ENCODE measurements at places on chromosomes 16 and 17. TPM values are rescaled to one million over a fixed set of nuclear protein-coding genes. Genes with fewer than 3 reads are reported as not detected.
A peak's percentile ranks its signal among the peaks of the same experiment; 100 is the strongest.

GRCh38 chr16:85617948-85618347 is 4.8 kb downstream of the GSE1 start:
- no peaks in the 10 kb centered on the region for H3K36me3 ChIP-seq
- H3K4me1 ChIP-seq, result peaks cover 34% of the 10 kb centered on the region
- H3K27ac ChIP-seq, result no peak overlapping the region
- H3K4me3 ChIP-seq, result no peak overlapping the region
- no peaks in the 10 kb centered on the region for H3K27me3 ChIP-seq
- no peak for DNase-seq

GRCh38 chr16:24540602-24541210 is 1.3 kb downstream of the RBBP6 start:
- H3K27me3 ChIP-seq, result no peaks in the 10 kb centered on the region
- peak overlapping the region; percentile 58 for H3K4me3 ChIP-seq
- H3K36me3 ChIP-seq, result no peaks in the 10 kb centered on the region
- H3K4me1 ChIP-seq, result peaks cover 17% of the 10 kb centered on the region
- peak overlapping the region; percentile 100 for H3K27ac ChIP-seq

- peak; percentile 68 for DNase-seq
- H3K4me3 ChIP-seq, result no peak overlapping the region
- peaks cover 4% of the 10 kb centered on the region for H3K36me3 ChIP-seq
- H3K27ac ChIP-seq, result peak overlapping the region; percentile 70
- H3K27me3 ChIP-seq, result no peaks in the 10 kb centered on the region
- no peaks in the 10 kb centered on the region for H3K4me1 ChIP-seq
These were observed 21.4 kb downstream of the SERPINF1 start for GRCh38 chr17:1783271-1783670.

DNA sequence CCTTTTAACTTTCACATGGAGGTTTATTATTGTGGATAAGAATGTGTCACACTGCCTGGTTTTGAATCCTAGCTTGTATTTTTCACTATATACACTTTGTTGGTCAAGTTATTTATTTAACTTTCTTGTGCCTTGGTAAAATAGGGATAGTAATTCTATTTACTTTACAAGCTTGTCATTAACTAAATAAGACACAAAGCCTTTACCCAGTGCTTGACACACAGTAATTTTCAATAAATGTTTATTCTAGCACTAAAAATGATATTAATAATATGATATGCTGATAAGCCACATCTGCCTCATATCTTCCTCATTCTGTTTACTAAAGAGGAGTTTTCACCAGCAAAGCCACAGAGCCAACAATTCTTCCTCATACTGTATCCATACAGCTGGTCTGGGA is 27.8 kb downstream of the MYH10 start:
- no peak for DNase-seq
- no peaks in the 10 kb centered on the region for H3K36me3 ChIP-seq
- H3K27ac ChIP-seq, result no peak overlapping the region
- no peak overlapping the region for H3K4me3 ChIP-seq
- no peaks in the 10 kb centered on the region for H3K4me1 ChIP-seq

GRCh38 chr17:77717941-77718668 is 240.4 kb upstream of the TNRC6C start:
- H3K27me3 ChIP-seq, result no peaks in the 10 kb centered on the region
- H3K27ac ChIP-seq, result no peak overlapping the region
- no peaks in the 10 kb centered on the region for H3K4me1 ChIP-seq
- DNase-seq, result no peak

- H3K36me3 ChIP-seq, result no peaks in the 10 kb centered on the region
- H3K4me3 ChIP-seq, result no peak overlapping the region
- no peaks in the 10 kb centered on the region for H3K27me3 ChIP-seq
- no peak overlapping the region for H3K27ac ChIP-seq
These were observed 4.3 kb downstream of the ABI3 start for GRCh38 chr17:49214676-49215360.

GRCh38 chr17:62910277-62910676 is 55.8 kb upstream of the TANC2 start:
- no peaks in the 10 kb centered on the region for H3K36me3 ChIP-seq
- no peak overlapping the region for H3K4me3 ChIP-seq
- no peak overlapping the region for H3K27ac ChIP-seq
- DNase-seq, result no peak
- H3K4me1 ChIP-seq, result no peaks in the 10 kb centered on the region

GRCh38 chr17:22300731-22301352 is 608.5 kb downstream of the KCNJ18 start:
- no peak overlapping the region for H3K4me3 ChIP-seq
- no peak overlapping the region for H3K27ac ChIP-seq
- no peaks in the 10 kb centered on the region for H3K4me1 ChIP-seq
- DNase-seq, result no peak
- H3K27me3 ChIP-seq, result no peaks in the 10 kb centered on the region
- no peaks in the 10 kb centered on the region for H3K36me3 ChIP-seq

DNA sequence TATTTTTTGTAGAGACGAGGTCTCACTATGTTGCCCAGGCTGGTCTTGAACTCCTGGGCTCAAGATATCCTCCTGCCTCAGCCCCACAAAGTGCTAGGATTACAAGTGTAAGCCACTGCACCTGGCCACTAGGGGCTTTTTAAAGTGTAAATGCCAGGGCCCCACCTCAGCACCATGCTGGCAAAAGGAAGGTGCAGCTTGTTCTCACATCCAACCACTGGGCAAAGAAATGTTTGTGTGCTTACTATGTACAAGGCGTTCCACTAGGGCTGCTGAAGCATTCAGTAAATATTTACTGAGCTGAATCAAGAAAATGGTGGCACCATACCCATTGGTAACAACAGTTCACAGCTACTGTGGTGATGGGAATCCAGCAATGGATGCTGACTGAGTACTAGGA is 22.6 kb downstream of the COG1 start:
- no peak overlapping the region for H3K27ac ChIP-seq
- H3K4me3 ChIP-seq, result no peak overlapping the region
- no peaks in the 10 kb centered on the region for H3K36me3 ChIP-seq
- no peaks in the 10 kb centered on the region for H3K4me1 ChIP-seq
- no peaks in the 10 kb centered on the region for H3K27me3 ChIP-seq

- no peaks in the 10 kb centered on the region for H3K27me3 ChIP-seq
- no peak for DNase-seq
- no peaks in the 10 kb centered on the region for H3K36me3 ChIP-seq
- no peaks in the 10 kb centered on the region for H3K4me1 ChIP-seq
- H3K27ac ChIP-seq, result no peak overlapping the region
- H3K4me3 ChIP-seq, result no peak overlapping the region
These were observed 154.0 kb downstream of the ZNF423 start for GRCh38 chr16:49701789-49702494.

DNA sequence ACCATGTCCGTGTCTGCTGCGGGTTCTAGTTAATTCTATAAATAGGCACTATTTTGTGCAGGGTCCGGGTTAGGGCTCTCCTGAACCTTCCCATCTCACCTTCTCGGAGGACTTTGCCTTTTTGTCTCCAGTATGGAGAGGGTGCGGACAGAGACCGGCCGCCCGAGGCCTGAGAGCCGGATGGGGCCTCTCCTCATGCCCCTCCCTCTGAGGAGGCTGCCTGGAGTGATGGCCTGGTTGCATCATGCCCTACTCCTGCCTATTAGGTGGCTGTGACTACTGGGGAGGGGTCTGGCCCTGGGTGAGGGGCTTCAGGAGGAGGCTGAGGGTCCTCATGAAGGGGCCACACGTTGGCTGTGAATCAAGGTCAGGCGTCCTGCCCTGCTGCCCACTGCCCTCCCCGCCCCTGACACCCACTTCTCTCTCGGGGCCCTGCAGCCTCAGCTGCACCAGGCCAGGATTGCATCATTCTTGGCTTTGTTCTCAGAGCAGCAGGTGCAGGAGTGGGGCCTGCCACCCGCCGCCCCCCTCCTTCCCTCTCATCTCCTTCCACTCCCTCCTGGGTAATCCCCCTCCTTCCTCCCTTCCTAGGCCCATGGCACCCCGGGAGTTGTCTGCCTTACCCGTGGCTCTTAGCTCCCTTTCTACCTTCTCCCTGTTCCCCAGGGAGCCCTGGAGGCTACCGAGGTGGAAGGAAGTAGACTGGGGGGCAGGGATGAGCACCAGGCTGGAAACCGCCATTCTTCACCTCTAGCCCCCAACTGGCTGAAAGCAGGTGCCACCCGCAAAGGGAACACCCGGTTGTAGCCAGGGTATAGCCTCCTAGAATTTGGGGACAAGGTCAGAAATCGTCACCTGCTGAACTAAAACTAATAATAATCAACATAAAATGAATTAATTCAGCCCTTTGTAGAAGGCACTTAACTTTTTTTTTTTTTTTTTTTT is 12.7 kb upstream of the ARHGAP23 start:
- H3K4me3 ChIP-seq, result no peak overlapping the region
- H3K27me3 ChIP-seq, result no peaks in the 10 kb centered on the region
- H3K4me1 ChIP-seq, result no peaks in the 10 kb centered on the region
- DNase-seq, result no peak

DNA sequence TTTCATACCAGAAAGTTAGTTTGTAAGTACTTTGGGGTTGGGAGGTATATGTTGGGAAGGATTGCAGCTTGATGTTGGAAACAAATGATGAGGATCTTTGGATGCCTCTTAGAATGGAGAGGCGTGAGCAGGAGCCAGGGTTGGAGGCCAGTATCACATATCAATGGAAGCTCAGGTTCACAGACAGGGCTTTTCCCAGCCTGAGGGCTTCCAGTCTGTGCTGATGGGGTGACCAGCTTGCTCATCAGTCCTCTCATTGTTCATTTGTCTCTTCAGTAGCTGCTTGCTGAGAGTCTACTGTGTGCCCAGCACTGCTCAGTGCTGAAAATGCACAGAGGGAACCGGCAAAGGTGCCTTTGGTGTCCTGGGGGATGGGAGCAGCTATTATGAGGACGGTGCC is 5.8 kb downstream of the DNAAF1 start:
- H3K27me3 ChIP-seq, result no peaks in the 10 kb centered on the region
- no peak overlapping the region for H3K4me3 ChIP-seq
- H3K27ac ChIP-seq, result no peak overlapping the region

DNA sequence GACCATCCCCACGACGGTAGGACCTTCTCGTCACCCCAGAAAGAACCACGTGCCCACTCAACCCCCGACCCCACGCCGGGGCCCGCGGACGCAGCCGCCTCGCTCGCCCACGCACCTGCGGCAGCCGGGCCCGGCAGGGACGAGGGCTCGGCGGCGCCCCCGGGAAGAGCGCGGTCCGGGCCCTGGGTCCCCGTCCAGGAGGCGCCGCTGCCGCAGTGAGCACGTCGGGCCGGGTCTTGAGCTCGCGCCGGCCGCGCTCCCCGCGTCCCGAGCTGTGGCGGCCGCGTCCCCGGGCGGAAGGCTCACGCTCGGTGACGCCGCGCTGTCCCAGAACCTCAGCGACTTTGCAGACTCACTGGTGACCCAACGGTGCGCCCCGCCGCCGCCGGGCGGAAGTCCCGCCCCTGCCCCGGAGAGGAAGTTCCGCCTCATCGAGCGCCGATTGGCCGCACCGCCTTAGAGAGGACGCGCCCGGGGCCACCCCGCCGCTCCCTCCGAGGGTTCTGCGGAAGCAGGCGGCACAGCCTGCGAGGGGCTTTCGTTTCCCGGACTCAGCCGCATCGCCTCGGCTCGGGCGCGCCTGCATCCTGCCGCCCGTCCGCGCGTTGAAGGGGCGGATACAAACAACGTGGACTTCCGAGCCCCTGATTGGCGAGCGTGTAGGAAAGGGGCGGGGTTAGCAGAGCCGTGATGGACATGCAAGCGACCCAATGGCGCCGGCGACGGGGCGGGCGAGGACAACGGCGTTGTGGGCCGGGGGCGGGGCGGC is 793 bp upstream of the RAB40C start:
- H3K4me3 ChIP-seq, result peak overlapping the region; percentile 71
- DNase-seq, result peak; percentile 98
- peaks cover 32% of the 10 kb centered on the region for H3K4me1 ChIP-seq
- H3K27ac ChIP-seq, result peak overlapping the region; percentile 98

DNA sequence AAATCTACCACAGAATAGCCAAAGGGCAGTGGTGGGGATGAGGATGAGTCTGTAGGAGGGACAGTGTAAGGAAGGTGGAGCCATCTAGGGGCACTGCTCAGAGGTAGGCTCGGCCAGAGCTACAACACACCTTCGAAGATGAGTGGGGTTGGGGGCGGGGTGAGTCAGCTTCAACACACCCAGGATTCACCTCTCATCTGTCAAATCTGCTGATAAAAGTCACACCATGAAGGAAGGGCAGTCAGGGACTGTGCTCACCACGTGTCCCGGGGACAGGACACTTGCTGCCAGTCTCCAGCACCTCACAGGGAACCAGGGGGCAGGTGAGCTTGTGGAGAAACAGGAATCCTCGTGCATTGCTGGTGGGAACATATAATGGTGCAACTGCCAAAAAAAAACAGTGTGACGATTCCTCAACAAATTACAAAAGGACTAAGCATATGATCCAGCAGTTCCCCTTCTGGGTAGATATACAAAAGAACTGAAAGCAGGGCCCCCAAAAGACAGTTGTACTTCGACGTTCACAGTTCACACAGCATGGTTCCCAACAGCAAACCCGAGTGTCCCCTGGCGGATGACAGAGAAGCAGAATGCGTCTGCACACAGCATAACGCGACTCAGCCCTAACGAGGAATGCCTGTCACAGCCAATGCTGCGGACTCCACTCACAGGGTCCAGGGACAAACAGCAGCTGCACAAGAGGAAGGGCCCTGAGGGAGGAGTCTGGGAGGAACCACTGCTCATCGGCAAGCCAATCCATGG is 133.1 kb downstream of the ANKRD11 start:
- no peaks in the 10 kb centered on the region for H3K27me3 ChIP-seq
- H3K27ac ChIP-seq, result no peak overlapping the region
- H3K4me3 ChIP-seq, result no peak overlapping the region
- no peaks in the 10 kb centered on the region for H3K36me3 ChIP-seq

DNA sequence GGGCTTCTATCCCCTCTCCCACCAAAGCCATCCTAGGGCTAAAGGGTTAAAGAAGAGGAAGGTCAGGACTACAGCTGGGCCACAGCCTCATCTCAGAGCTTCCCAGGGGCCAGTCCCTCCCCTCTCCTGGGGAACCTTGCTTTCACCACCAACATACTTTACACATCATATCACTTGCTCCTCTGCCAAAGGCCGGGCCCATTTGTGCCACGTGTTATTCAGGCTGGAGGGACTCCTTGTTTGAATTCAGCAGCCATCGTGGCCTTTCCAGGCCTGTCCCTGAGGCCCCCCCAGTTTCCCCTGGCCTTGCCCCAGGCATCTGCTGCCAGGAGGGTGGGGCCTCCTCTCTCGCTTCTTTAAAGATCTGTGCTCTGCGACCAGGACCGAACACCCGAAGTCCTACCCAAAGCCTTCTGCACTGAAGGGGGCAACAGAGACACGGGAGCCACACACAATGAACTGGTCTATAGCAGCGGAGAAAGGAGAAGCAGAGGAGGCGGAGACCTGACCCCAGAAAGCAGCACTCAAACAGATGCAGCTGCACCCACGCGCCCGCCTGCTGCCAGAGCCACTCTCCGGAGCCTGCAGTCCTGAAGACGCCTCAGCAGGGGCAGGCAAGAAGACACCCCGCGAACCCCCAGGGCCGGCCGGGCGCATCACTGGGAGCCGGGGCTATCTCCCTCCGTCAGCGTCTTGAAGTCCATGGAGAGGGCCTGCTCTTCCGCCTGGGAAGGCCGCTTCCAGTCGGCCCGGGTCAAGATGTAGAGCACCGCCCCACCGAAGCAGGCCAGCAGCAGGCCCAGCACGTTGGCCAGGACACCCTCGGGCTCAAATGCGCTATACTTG is 12.1 kb downstream of the CYB561 start:
- peaks cover 28% of the 10 kb centered on the region for H3K4me1 ChIP-seq
- H3K27ac ChIP-seq, result peak overlapping the region; percentile 74
- DNase-seq, result peak; percentile 83
- no peaks in the 10 kb centered on the region for H3K27me3 ChIP-seq
- no peak overlapping the region for H3K4me3 ChIP-seq

The CHST4 gene
- total RNA-seq, result 2.6 TPM

The STX1B gene
- total RNA-seq, result 0.78 TPM

The KRTAP1-1 gene
- not detected for total RNA-seq

The PROCA1 gene
- total RNA-seq, result 1.5 TPM

The DPEP3 gene
- not detected for total RNA-seq
